ENCODE measurements at places on chromosomes 12 and 14.

GRCh38 chr14:66745078-66745477 lies 237.1 kb downstream of the GPHN start:
- DNase-seq, result no peak

- DNase-seq, result no peak
Observed at GRCh38 chr12:7079826-7080125, 12.5 kb downstream of the C1R start.

DNA sequence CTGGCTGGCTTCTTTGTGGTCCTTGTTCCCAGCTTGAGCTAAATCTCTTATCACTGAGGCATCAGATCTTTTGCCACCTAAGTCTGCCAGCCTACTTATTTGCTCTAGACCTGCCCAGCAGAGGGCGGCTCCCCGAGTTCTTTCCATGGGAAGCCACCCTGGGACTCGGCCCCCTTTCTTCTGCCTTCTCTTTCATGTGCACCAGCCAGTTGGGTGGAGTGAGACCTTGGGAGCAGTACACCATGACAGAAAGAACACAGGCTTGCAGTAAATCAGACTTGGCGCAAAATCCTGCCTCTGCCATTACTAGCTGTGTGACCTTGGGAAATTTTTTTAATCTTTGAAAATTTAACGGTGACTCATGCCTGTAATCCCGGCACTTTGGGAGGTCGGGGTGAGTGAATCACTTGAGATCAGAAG lies 7.4 kb downstream of the SMAGP start:
- no peak for DNase-seq

- no peak for DNase-seq
Observed at GRCh38 chr14:39060818-39061437, 42.1 kb downstream of the SEC23A start.

- DNase-seq, result no peak
Observed at GRCh38 chr14:94738751-94739150, 31.2 kb downstream of the GSC start.

GRCh38 chr12:23659131-23659530 lies 290.3 kb downstream of the SOX5 start:
- DNase-seq, result no peak

GRCh38 chr12:27607591-27607990 lies 83.6 kb downstream of the PPFIBP1 start:
- DNase-seq, result no peak

- no peak for DNase-seq
Observed at GRCh38 chr14:30958555-30959407, 66.7 kb upstream of the AP4S1 start.

DNA sequence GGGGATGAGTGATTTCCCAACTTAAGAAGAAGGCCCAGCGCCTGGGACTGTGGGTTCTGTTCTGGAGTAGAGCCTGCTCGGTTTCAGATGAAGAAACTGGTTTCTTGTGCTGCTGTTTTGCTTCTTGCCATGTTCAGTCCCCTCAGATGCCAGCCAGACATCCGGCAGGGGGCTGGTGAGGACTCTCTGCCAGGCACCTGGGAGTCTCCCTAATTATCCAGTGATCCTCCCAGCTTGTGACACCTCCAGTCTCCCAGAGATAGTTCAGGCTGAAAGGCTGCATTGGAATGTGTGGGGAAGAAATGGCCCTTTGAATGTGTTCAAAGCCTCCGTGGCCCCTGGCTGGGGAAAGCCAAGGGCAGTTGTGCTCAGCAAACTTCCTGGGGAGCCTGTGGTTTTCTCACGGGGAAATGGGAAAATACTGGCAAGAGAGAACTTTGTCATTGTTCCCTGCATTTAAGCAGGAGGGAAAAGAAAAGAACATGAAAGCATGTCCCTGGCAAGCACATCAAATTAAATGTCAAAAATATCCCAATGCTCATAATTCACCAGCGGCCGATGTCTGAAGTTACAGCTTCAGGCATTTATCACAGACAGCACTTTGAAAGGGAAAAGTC lies 8.5 kb upstream of the SERPINA12 start:
- no peak for DNase-seq

DNA sequence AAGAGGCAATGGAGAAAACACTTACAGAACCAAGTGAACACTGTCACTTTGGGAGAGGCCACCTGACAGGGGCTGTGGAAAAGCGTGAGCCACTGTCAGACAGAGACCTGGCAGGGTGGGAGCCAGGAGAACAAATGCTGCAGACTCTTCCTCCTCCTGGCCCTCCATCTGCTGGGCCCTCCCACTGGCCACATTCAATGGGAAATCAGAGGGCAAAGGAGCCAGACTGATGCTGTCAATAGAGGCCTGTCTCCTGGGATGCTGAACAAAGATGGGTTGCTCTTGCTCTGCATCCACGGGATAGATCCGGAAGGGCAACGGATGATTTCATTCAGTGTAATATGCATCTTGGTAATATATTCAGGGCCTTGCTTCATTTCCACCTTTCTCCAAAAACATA lies 44.9 kb upstream of the BCAT1 start:
- no peak for DNase-seq

- DNase-seq, result no peak
Observed at GRCh38 chr12:86435053-86435452, 178.9 kb upstream of the MGAT4C start.

- no peak for DNase-seq
Observed at GRCh38 chr14:91911474-91912032, 35.9 kb downstream of the FBLN5 start.
